ENCODE measurements at places on chromosomes 6 and 20.

GRCh38 chr20:17565169-17565845, 4.6 kb upstream of the DSTN start:
- no peak for DNase-seq

DNA sequence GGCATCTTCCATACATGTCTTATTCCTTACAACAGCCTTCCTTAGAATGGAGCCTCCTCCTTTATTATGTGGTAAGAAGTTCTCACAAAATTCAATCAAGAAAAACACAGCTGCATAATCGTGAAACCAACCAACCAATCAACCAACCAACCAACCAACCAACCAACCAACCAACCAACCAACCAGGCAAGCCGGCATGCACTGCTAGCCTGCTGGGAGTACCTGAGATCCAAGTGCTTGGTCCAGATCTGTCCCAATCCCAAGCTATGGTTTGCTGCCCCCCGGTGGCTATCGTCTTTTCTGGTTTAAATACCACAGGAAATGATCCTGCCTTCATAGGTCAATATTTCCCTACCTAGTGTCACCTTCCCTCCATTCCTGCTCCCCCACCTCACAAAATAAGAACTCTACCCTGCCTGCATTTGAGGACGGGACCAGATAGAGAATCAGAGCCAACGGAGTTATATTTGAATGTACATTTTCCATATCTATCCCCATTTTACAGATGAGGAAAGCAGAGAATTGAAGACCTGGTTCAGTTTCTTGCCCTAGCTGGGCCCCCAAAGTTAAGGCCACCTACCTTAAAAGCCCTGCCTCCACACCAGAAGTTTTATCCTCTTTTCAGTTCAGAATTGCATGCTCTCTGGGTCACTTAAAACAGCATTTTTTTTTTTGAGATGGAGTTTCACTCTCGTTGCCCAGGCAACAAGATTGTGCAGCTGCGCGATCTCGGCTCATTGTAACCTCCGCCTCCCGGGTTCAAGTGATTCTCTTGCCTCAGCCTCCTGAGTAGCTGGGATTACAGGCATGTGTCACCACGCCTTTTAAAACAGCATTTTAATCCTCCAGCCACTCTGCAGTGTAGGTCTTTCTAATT, 27.1 kb downstream of the RAB44 start:
- DNase-seq, result peak; percentile 71

GRCh38 chr20:9129756-9130155, 60.9 kb downstream of the PLCB4 start:
- DNase-seq, result no peak

DNA sequence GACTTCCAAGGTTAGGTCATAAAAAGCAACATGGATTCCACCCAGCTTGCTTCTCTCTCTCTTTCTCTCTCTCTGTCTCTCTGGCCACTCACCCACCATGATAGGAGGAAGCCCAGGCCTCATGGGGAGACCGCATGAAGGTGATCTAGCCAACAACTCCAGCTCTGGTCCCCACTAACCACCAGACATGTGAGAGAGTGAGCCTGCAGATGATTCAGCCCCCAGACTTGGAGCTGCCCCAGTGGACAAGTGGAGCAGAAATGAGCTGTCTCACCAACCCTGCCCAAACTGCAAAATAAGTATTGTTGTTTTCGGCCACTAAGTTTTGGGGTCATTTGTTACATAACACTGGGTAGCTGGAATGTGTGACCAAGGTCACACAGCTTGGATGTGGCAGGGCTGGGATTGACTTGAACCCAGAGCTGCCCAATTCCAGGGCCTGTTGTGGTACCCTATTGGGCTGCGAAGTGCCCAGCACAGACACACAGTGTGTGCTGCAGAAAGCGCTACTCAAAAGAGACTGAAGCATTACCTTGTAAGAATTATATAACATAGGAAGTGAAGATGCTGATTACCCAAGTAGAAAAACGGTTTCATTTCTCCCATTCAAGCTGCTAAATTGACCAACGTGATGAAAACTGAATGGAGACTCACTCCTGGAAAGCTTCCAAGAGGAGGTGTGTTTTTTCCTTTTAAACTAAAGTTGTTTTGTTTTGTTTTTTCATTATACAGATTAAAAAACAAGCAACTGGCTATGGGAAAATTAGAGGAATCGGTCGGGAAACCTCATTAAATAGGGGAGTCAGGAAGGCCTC, 9.1 kb upstream of the TLDC2 start:
- no peak for DNase-seq

DNA sequence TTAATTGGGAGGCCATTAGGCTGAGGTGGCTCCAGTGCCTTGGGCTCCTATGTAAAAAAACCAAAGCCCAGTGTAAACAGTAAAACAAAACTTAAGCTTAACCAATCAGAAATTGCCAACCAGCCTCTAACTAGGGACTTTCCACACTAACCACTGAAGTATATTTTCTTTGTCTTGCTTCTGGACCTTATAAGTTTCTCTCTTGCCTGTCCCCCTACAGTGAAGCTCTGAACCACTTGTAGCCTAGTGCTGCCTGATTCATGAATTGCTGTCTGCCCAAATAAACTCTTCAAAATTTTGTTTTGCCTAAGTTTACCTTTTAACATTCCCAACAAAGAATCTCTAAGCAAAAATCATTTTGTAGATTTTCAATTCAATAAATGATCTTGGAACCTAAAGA, 28.2 kb downstream of the POPDC3 start:
- DNase-seq, result no peak

- DNase-seq, result no peak
These were observed 8.0 kb upstream of the TCF15 start for GRCh38 chr20:617934-618690.

- DNase-seq, result peak; percentile 70
These were observed 27.9 kb downstream of the SLC2A4RG start for GRCh38 chr20:63767456-63767855.

- no peak for DNase-seq
These were observed 98.7 kb downstream of the COL21A1 start for GRCh38 chr6:56148488-56149186.

- DNase-seq, result no peak
These were observed 121.7 kb downstream of the NKAIN2 start for GRCh38 chr6:123925350-123925749.

- DNase-seq, result no peak
These were observed 24.6 kb upstream of the SERPINB1 start for GRCh38 chr6:2866171-2866846.

- no peak for DNase-seq
These were observed 35.4 kb downstream of the FYN start for GRCh38 chr6:111837641-111838500.

DNA sequence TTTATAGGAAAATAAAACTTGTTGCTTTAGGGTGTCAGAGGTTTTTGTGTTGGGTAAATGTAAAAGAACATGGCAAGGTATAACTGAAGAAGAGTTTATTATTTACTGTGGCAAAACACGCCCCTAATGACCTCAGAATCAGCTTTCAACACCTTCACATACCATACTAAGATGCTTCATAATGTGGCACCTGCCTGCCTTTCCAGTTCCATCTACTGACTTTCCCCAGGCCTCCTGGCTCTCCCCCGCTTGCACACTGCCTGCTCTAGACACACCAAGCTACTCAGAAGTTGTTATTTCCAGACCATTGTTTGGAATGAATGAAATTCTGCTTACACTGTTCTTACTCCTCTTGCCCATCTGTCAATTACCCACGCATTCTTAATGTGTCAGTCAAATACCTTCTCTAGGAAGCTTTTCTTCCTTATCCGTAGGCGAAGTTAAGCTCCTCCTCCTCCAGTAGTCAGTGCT, 1.8 kb downstream of the TIAM2 start:
- no peak for DNase-seq

GRCh38 chr6:97025088-97025487, 100.6 kb downstream of the KLHL32 start:
- no peak for DNase-seq

GRCh38 chr6:14549304-14549770, 431.8 kb downstream of the CD83 start:
- DNase-seq, result no peak

- DNase-seq, result no peak
These were observed 8.7 kb downstream of the GPLD1 start for GRCh38 chr6:24480705-24481104.

DNA sequence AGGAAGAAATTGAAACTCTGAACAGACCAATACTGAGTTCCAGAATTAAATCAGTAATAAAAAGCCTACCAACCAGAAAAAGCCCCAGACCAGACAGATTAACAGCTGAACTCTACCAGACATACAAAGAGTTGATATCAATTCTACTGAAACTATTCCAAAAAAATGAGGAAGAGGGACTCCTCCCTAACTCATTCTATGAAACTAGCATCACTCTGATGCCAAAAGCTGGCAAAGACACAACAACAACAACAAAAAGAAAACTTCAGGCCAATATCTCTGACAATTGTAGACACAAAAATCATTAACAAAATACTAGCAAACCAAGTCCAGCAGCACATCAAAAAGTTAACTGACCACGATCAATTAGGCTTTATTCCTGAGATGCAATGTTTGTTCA, 246.0 kb upstream of the RUNX2 start:
- no peak for DNase-seq
